ENCODE measurements at places on chromosomes 11 and 22.

DNA sequence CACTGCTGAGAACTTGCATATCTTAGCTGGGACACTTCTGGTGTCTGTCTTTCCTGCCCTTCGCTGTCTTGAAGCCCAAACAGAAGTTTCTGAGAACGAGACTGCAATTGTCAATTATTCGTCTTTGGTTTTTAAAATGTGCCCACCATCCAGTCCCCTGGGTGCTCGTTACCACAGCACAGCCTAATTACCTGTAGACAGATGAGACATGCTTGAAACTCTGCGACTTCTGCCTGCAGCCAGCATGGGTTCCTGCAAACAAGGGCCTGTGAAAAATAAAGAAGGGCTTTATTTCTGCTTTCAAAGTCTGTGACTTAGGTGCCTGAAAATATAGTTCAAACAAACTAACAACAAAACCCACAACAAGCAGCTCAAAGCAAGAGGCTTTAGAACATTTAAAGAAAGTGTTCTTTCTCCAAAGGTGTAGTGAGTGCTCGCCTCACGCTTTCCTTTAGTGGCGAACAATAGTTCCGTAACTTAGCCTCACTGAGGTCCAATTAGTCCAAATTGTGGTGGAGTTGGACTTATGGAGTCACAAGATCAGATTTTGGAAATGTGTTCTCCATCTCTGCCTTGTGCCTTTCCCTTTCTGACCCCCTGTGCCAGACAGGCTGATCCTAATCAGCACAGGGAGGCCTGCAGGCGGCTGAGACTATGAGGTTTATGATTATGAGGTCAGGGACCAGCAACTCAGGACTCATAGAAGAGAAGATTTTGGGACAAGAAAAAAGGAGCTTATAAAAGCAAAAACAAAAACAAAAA lies 20.4 kb upstream of the GRAMD1B start:
- DNase-seq = no peak

- DNase-seq = no peak
These were observed 42.1 kb upstream of the GNB1L start for GRCh38 chr22:19896665-19897355.

- peak; percentile 71 for DNase-seq
These were observed 34.4 kb downstream of the PRDM11 start for GRCh38 chr11:45180848-45181192.

GRCh38 chr11:105456950-105457349 lies 152.9 kb upstream of the GRIA4 start:
- no peak for DNase-seq

- DNase-seq = no peak
These were observed 2.6 kb downstream of the SYNGR1 start for GRCh38 chr22:39352306-39352891.

DNA sequence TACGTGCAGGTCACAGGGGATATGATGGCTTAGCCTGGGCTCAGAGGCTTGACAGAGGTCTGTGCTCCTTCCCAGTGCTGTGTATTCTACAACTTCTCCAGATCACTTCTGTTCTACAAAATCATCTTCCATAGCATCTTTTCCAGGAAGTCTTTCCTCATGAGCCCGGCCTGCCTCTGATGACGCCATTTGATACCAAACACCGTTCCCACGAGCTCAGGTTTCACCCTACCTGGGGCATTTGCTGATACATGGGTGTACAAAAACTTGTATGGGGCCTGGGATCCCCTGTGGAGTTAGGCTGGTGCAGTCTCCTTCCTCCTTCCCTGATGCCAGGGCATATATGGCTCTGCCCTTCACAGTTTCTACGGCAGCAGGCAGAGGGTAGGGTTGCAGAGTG lies 78.7 kb downstream of the NECTIN1 start:
- DNase-seq = no peak

DNA sequence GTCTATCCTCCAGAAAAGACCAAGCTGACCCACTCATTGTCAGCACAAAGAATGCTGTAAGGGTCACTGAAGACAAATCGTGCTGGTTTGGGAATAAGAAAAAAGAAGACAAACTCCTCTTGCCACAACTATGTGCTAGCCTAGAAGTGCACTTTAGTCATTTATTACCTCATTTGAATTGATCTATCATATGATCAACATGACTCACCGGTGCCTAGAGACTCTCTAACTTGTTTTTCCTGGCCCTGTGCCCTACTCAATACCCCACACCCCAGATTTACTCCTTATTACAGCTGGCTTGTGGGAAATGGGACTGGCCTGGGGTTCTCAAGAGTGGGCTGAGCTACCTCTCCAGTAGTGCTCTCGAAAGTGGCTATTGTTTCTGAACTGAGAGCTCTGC lies 35.9 kb upstream of the HORMAD2 start:
- DNase-seq = no peak

DNA sequence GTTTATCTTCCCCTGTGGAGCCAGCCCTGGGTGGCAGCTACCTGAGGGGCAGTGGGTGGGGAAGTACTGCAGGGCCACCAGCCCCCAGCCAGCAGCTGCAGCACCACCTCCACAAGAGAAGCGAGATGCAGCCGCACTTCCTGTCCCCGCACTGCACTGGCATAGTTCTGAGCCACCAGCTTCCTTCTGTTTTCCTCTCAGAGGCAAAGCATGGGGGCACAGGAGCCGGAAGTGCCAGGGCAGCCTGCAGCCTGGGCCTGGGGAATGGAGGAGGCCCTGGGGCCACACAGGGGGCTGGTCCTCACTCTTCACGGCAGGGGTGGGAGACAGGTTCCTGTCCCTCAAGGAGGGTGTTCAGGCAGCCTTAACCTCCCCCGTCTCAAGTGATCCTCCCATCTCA lies 11.9 kb upstream of the SH3BP1 start:
- no peak for DNase-seq

DNA sequence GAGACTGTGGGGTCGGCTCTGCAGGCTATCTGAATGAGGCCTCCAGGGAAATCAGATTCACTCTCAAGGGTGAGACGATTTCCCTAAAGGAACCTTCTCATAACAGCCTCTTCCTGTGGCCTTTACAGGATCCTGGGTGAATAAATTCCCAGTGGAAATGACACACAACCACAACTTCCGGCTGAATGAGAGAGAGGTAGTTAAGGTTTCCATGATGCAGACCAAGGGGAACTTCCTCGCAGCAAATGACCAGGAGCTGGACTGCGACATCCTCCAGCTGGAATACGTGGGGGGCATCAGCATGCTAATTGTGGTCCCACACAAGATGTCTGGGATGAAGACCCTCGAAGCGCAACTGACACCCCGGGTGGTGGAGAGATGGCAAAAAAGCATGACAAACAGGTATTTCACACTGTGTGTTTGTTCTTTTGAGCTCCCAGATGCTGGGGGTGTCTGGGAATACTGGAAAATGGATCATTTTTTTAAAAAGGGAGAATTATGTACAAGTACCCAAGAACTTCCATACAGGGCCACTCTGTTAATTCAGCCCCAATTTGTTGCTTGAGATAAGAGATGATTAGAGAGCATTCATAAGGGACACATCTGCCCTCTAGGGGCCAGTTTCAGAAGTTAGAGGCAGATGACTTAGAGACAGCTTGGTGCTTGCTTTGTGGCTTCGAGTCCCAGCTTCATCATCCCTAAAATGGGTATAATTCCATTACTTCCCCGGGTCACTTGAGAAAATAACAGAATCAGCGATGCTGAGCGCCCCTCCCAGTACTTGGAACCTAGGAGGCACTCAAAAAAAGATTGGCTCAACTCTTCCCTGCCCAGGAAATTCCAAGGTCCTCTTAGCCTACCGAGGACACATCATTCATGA lies 10.2 kb downstream of the SERPIND1 start:
- DNase-seq = no peak

GRCh38 chr11:3902441-3902840 lies 47.0 kb downstream of the STIM1 start:
- no peak for DNase-seq

DNA sequence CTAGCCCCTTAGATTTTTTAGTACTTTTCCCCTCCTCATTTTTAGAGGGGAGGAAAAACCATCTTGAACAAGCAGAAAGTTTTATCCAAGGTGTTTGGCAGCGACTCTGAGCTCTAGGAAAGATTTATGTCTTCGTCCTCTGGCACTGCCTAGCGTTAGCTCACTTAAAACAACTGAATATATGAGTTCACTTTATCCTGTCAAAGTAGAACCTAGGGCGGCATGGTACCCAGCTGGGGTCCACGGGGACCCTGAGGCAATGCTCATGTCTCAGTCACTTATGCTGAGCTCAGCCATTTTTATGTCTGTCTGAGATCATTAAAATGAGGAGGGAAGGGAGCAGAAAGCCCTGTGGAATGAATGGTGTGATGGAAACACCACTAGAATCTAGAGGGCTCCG lies 14.2 kb upstream of the VSIG10L2 start:
- no peak for DNase-seq

GRCh38 chr22:33062361-33062760 lies 4.2 kb upstream of the SYN3 start:
- no peak for DNase-seq

DNA sequence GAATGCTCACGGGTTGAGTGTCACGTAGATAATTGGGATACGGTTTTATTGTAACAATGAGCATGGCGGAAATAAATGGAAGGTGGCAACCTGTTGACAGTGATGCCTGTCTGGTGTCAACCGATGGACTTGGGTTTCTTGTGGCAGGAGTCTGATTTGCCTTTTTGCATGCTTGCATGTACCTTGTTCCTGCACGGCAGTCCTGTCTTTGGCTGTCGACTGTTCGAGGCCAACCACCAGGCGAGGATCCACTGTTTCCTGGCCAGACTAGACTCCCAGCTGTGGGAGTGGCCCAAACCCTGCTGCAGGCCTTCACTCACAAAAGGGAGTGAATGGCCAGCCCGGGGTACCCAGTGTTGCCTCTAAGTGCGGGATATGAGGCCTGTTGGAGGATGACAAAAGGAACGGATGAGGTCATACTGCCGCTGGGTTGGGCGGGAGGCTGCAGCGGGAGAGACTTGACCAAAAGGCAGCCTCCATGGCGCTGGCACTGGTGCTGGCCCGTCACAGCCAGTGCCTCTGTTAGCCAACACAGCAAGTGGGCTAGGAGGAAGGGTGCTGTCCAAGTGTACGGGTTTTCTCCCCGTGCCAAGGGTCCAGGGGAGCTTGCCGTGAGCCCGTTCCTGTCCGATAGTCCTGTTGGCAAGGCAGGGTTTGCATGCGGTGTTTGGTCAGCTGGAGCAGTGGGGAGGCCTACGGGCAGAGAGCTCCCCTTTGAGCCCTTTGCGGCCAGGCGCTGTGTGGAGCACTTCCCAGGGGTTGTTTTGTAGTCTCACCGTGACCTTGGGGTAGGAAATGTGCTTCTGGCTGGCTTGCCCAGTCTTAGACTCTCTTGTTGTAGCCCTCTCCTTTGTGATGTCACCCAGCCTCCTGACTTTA lies 974 bp downstream of the DGCR8 start:
- no peak for DNase-seq

DNA sequence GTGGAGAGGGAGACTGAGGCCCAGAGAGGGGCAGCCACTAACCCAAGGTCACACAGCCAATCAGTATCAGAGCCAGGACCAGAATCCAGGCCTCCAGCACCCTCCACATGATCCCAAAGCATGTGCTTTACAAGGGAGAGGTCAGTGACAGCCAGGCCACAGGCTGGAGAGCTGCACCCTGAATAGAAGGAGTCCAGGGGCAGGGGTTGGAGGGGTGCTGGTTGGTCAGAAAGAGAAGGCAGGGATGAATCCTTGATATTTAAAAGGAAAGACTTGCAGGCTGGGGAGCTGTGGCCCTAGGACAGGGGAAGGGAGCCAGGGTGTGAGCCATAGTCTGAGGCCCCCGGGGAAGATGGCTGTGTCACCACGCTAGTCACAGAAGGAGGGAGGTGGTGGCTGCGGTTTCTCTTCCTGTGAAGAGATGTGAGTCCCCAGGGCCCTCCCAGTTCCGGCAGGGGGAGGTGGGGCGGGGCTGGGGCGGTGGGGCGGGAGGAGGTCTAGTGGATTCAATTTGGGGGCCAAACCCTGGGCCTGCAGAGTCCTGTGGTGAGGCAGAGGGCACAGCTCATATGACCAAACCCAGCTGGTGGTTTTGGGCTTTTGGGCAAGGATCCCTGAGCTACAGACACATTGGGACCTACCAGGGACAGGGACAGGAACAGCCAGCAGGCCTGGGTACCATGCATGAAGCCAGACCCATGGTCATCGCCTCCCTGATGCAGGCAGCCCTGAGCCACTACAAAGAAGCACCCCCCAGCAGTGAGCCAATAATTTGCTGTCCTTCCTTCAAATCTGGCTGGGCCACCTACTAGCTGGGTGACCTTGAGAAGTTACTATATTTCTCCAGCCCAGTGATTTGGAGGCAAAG lies 14.0 kb downstream of the RAC2 start:
- no peak for DNase-seq

- peak; percentile 54 for DNase-seq
These were observed 109.6 kb downstream of the SCN3B start for GRCh38 chr11:123544631-123545375.

DNA sequence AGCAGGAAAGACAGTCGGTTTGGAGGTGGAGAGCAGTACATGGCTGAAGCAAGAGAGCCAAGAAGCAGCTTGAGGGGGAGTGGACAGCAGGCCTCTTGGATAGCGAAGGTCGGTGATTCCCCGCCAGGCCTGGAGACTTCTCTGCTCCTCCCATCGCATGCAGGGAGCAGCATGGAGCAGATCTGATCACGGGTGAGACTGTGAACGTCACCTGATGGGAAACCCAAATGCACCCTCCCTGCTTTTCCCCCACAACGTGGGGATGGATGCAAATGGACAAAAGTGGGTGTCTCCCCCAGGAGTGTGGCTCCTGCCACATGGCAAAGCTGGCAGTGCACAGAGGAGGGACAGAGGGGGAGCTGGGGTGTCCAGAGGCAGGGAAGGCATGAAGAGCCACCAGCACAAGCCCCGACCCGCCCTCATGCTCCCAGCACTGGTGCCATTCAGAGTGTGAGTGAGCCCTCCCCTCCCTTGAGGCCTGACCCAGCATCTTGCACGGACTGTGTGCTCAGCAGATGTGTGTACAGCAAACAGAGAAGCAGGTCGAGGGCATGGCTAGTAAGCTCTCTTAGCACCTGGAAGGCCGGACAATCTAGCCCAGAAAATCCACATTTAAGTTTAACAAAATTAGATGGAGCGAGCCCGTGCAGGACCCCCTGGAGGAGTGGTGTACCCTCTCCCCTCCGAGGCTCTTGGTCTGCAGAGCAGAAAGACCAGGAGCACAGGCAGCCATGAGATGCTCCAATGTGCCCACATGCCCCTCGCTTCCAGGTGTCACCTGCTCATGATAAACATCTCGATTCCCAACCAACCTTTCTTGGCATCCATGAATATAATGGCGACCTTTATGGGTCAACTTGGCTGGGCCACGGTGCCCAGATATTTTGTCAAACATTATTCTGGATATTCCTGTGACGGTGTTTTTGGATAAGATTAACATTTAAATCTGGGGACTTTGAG lies 661.7 kb downstream of the TBC1D22A start:
- DNase-seq = no peak

All from heart right ventricle (tissue), 16 donors.